Activated CD4-positive, alpha-beta T cell treated with anti-CD3 and anti-CD28 coated beads for 36 hours (primary cell): ENCODE measurements at places on chromosomes 3 and 15. TPM values are rescaled to one million over a fixed set of nuclear protein-coding genes. Genes with fewer than 3 reads are reported as not detected.

The TGM4 gene
- not detected for total RNA-seq

The ARPP19 gene
- total RNA-seq, result 141 TPM

The ECE2 gene
- not detected for total RNA-seq

The MBD4 gene
- 52.4 TPM for total RNA-seq

The MYRIP gene
- not detected for total RNA-seq

The HHLA2 gene
- total RNA-seq, result 0.70 TPM

The PHLDB2 gene
- 0.81 TPM for total RNA-seq

The RTP1 gene
- total RNA-seq, result not detected

The FAM81A gene
- total RNA-seq, result 0.26 TPM

The THBS1 gene
- total RNA-seq, result 0.23 TPM

The FOXP1 gene
- 108 TPM for total RNA-seq

The CCR8 gene
- total RNA-seq, result 0.75 TPM

The PTH1R gene
- not detected for total RNA-seq

The GPR62 gene
- not detected for total RNA-seq

The MESP1 gene
- 2.9 TPM for total RNA-seq

The GJD2 gene
- total RNA-seq, result not detected

The PPM1M gene
- total RNA-seq, result 59.2 TPM

The DNAH12 gene
- total RNA-seq, result not detected

The RBP2 gene
- total RNA-seq, result not detected

The KCNAB1 gene
- total RNA-seq, result not detected

The SLC9C1 gene
- total RNA-seq, result not detected

The EPHB1 gene
- 0.98 TPM for total RNA-seq

The LHFPL4 gene
- not detected for total RNA-seq

The FAM43A gene
- total RNA-seq, result 5.1 TPM

The SLC22A14 gene
- total RNA-seq, result not detected

The LDHAL6B gene
- total RNA-seq, result not detected

The GABRR3 gene
- total RNA-seq, result not detected

The RRP9 gene
- 38.2 TPM for total RNA-seq

The TSEN2 gene
- 19.4 TPM for total RNA-seq
